ENCODE measurements at places on chromosomes 2 and 18.

- DNase-seq = no peak
These were observed 46.4 kb downstream of the TIMM21 start for GRCh38 chr18:74194691-74195090.

DNA sequence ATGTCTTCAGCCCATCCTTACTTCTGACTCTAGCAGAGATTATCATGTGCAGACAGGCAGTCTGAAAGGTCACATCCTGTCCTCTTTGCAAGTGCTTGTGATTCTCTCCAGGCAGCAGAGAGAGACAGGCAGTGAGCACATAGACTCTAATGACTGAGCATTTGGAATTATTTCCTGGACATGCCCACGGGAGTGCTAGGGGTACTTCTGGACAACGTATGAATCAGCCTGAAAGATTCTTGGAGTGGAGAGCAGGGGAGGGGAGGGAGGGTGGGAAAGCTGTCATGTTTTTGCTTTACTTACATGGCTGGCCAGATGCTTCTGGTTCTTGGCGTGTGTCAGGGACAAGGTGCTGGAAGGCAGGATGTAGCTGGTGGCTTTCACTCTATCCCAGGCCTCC is 150.6 kb downstream of the RIF1 start:
- DNase-seq = no peak

- no peak for DNase-seq
These were observed 452.1 kb downstream of the TMX3 start for GRCh38 chr18:68262690-68263294.

- no peak for DNase-seq
These were observed 335.3 kb downstream of the TNS1 start for GRCh38 chr2:217667512-217667911.

GRCh38 chr2:137846993-137847392 is 117.3 kb upstream of the HNMT start:
- DNase-seq = no peak
